NCI-H187 treated with DMSO at 0.1 percent for 48 hours (cell line): ENCODE measurements at places on chromosomes 6 and 20.

DNA sequence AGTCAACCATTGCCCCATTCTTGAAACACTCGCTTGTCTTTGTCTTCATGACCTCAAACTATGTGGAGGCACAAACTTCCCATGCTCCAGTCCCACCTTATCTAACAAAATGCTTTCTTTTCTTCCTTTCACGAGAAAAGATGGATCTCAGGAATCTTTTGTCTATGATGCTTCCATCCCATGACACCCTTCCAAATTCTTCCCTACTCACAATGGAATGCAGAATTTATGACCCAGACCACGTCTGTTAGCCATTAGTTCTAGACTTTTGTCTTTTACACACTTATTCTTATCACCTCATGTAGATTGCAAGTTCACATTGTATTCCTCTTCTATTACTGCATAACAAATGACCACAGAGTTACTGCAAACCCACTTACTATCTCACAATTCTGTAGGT, 24.2 kb upstream of the LAMP5 start:
- no peak for DNase-seq

GRCh38 chr6:90424580-90424979, 127.9 kb upstream of the BACH2 start:
- DNase-seq, result no peak

GRCh38 chr6:3392930-3393835, 63.7 kb downstream of the SLC22A23 start:
- no peak for DNase-seq

DNA sequence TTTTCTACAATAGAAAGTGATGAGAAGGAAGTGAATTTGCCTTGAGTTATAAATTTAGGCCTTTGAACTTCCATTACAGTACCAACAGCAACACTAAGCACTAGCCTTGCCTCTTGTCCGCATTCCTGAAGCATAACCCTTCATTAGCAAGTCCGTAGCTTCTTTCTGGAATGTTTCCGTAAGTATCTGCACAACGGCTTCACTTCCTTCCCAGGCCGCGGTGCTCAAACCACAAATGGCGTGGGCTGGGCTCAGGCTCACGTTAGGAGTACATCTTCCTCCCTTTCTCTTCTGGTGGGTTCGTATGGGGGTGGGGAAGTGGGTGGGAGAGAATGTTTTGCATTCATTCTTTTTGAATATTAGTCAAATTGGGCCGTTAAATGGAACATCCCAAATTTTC, 193.8 kb upstream of the SNX9 start:
- DNase-seq, result no peak

GRCh38 chr6:20826378-20826777, 292.1 kb downstream of the CDKAL1 start:
- no peak for DNase-seq

DNA sequence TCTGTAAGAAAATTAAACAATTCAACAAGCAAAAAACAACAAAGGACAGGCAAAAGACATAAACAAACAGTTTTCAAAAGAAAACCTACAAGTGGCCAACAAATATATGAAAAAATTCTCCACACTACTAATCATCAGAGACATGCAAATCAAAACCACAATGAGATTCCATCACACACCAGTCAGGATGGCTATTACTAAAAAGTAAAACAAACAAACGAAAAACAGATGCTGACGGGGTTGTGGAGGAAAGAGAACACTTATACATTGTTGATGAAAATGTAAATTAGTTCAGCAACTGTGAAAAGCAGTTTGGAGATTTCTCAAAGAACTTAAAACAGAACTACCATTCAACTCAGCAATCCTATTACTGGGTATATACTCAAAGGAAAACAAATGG, 537.6 kb downstream of the HDGFL1 start:
- no peak for DNase-seq

DNA sequence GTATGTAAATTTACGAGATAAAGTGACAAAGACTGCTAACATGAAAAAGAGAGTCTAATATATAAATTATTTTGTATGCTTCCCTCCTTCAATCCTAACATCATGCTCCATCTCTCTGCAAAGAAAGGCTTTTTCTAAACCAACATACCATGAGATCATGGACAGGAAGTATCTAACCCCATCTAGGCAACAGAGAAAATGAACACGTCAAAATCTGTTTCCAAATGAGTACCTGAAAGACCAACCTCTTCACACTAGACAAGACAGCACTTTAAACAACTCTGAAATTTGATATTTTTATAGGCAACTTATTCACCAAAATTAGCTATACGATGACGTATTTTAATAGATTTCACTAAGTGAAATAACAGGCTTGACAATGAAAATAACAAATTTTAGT, 54.6 kb downstream of the MAN1A1 start:
- no peak for DNase-seq

DNA sequence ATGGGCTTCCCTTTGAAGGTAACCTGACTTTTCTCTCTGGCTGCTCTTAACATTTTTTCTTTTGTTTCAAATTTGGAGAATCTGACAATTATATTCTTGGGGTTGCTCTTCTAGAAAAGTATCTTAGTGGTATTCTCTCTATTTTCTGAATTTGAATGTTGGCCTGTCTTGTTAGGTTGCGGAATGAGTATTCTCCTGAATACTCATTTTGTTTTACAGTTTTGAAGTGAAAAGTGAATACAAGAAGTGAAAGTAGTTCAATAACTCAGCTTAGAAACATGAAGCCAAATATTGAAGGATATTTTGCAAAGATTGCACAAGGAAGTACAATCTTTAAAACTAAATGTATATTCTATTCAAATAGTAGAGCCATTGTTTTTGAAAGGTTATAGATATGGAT, 120.2 kb upstream of the MAP3K4 start:
- no peak for DNase-seq

- no peak for DNase-seq
Observed at GRCh38 chr6:38750968-38751615, 36.0 kb downstream of the DNAH8 start.

GRCh38 chr6:169752074-169752623, 727 bp downstream of the ERMARD start:
- no peak for DNase-seq

DNA sequence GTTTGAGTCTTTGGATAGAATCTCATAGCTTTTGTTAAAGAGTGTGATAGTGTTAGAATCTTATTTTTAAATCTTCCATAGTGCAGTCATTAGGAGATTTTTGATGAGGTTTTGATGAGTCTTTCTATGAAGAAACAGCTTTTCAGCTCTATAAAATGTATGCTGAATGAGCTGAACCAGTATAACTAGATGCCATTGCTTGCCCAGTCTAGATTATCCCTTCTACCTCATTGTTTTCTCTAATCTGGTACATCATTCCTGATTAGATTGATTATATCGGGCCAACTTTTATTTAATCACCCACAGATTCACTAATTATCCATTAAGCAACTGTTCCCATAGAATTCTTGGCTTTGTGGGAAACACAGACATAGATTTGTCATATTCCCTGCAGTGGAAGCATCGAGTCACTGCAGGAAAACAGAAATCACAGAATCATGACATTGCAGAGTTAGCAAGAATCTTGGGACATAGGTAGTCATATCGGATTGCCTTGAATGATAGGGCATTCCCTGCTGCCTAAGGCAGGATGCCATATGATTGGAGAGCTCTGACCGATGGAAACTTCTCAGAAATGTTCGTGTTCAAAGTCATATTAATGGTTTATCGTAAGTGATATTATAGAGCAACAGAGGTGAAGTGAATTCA, 882.7 kb upstream of the FLRT3 start:
- no peak for DNase-seq

- DNase-seq, result no peak
Observed at GRCh38 chr6:57173056-57173885, 1.1 kb downstream of the BAG2 start.

GRCh38 chr6:140812636-140813035, 1320.1 kb upstream of the GJE1 start:
- no peak for DNase-seq

- no peak for DNase-seq
Observed at GRCh38 chr20:63335711-63336110, 25.4 kb downstream of the CHRNA4 start.
